ENCODE measurements at places on chromosomes 3 and 15. TPM values are rescaled to one million over a fixed set of nuclear protein-coding genes. Genes with fewer than 3 reads are reported as not detected.

GRCh38 chr15:59380902-59381610 lies 8.4 kb upstream of the MYO1E start:
- no peaks in the 10 kb centered on the region for H3K27me3 ChIP-seq
- DNase-seq, result no peak
- no peak overlapping the region for H3K27ac ChIP-seq
- H3K4me1 ChIP-seq, result no peaks in the 10 kb centered on the region
- H3K4me3 ChIP-seq, result no peak overlapping the region

DNA sequence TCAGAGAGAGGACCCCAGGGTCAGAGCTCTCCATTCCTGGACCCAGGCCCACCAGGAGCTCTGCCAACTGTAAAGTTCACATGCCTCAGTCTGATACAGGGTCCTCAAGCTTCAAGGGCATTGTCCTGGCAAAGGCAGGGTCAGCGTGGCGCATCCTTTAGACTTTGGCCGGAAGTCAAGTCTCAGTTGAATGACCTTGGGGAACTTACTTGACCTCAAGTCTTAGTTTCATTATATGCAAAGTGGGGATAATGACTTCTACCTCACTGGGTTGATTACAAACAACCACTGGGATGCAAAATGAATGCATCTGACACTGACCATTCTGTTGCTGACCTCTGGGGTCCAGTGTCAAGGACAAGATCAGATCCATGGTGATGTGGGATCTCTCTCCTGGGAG lies 70.6 kb upstream of the CTSH start:
- H3K27ac ChIP-seq, result no peak overlapping the region
- H3K4me1 ChIP-seq, result no peaks in the 10 kb centered on the region
- no peaks in the 10 kb centered on the region for H3K27me3 ChIP-seq
- H3K36me3 ChIP-seq, result no peaks in the 10 kb centered on the region
- DNase-seq, result no peak
- no peak overlapping the region for H3K4me3 ChIP-seq

DNA sequence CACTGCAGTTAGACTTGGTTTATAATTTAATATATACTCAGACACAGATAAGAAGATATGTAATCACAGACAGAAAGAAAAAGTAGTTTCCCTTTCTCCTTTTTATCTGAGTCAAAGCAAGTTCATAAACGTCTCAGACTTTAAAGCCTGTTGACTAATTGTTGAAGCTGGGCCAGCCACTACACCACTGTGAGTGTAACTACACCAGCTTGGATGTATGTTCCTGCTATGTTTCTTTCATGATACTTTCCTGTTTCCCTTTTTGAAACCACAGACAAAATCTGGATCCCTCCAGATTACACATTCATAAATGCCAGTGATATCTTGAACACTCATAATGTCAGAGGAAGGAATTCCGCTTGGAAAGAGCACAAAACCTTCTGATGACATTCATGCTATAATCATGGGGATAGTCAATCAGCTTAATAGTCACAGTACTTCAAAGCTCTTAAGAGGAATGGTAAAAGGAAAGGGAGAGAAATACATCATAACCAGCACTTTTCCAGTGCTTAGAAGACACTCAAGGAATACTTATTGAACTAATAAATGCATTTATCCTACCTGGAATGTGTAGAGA lies 32.0 kb downstream of the KCNMB2 start:
- H3K36me3 ChIP-seq, result no peaks in the 10 kb centered on the region
- H3K4me3 ChIP-seq, result no peak overlapping the region
- no peak for DNase-seq
- H3K27me3 ChIP-seq, result no peaks in the 10 kb centered on the region
- H3K4me1 ChIP-seq, result no peaks in the 10 kb centered on the region

The SHC4 gene
- total RNA-seq, result not detected

The PEX11A gene
- total RNA-seq, result 14.5 TPM

GRCh38 chr3:23170291-23170690 lies 32.8 kb upstream of the UBE2E2 start:
- no peaks in the 10 kb centered on the region for H3K27me3 ChIP-seq
- no peaks in the 10 kb centered on the region for H3K36me3 ChIP-seq
- H3K27ac ChIP-seq, result no peak overlapping the region
- no peaks in the 10 kb centered on the region for H3K4me1 ChIP-seq
- no peak overlapping the region for H3K4me3 ChIP-seq

DNA sequence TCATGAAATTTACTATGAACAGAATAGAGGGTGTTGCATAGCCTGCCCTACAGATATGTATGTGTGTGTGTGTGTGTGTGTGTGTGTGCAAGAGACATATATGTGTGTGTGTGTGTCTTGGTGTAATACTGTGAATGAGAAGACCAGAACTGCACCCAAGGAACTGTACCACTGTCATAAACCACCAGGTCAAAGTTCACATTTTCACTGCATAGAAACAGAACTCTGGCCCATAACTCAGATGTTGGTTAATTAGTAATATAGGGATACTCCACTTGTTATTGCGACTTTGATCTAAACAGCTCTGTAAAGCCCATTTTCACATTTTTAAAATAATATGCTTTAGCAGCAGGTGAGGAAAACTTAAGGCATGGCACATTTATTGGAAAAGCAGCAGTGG lies 111.8 kb downstream of the IGF2BP2 start:
- no peak for DNase-seq
- no peak overlapping the region for H3K27ac ChIP-seq
- H3K27me3 ChIP-seq, result no peaks in the 10 kb centered on the region
- no peak overlapping the region for H3K4me3 ChIP-seq

DNA sequence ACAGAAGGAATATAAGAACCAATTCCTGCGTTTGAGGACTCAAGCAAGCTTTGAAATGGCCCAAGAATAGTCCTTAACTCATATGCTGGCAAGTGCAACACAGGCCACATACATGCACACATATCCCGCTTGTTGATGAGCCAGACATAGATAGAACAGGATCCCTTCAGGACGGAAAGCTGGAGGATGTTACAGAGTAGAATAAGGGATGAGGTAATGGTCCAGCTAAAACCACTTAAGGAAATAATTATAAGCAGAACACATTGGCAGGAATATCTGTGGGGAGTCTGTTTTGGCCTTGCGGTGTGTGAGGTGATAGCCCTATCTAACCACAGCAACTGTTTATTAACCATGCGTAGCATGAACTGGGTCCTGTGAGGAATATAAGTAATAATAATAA lies 25.0 kb downstream of the SCG3 start:
- H3K4me1 ChIP-seq, result peaks cover 24% of the 10 kb centered on the region
- H3K36me3 ChIP-seq, result no peaks in the 10 kb centered on the region
- H3K27ac ChIP-seq, result no peak overlapping the region

DNA sequence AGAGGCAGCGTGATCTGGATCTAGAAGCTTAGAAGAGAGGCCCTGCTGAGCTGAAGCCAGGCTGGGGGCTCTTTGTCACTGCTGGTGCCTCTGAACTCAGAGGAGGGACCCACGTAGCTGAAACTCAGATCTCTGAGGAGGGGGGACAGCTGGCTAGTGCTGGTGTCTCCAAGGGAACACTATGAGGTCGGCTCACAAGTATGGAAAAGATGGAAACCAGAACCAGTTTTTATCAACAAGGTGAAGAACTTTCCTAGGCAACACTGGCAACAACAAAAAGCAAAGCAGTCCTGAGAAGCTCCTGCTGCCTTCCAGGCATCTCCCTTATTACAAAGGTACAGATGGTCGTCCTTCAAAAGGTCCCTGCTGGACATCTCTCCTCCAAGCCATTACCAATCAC lies 27.0 kb upstream of the FSTL1 start:
- no peaks in the 10 kb centered on the region for H3K27me3 ChIP-seq
- no peaks in the 10 kb centered on the region for H3K4me1 ChIP-seq
- no peaks in the 10 kb centered on the region for H3K36me3 ChIP-seq
- DNase-seq, result no peak

- H3K36me3 ChIP-seq, result no peaks in the 10 kb centered on the region
- peak overlapping the region; percentile 99 for H3K27ac ChIP-seq
- H3K27me3 ChIP-seq, result no peaks in the 10 kb centered on the region
- no peak for DNase-seq
- H3K4me3 ChIP-seq, result no peak overlapping the region
Observed at GRCh38 chr15:41230345-41230649, 260 bp downstream of the EXD1 start.

The RASGRP1 gene
- total RNA-seq, result 15.5 TPM

Measured in body of pancreas (tissue), 4 donors.